ENCODE measurements at places on chromosomes 1 and 21. TPM values are rescaled to one million over a fixed set of nuclear protein-coding genes. Genes with fewer than 3 reads are reported as not detected.

- H3K4me1 ChIP-seq, result no peaks in the 10 kb centered on the region
- no peak overlapping the region for H3K4me3 ChIP-seq
- DNase-seq, result no peak
- no peaks in the 10 kb centered on the region for H3K36me3 ChIP-seq
- H3K27me3 ChIP-seq, result no peaks in the 10 kb centered on the region
Observed at GRCh38 chr1:199083680-199084079, 444.8 kb downstream of the PTPRC start.

DNA sequence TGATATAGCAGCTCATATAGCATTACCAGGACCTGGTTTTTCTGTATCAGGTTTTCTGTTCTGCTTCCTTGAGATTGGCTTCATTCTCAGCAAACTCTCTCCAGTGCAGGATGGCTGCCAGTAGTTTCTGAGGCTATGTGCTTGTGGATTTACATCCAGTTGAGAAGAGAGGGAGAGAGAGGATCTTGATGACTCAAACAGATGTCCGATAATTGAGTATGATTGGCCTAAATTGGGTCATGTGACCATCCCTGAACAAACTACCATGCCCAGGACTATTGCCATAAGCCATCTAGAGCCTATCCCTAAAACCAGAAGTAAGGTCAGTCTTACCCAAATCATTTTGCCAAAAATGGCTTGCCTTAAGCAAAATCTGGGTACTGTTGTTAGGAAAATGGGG is 18.1 kb upstream of the PSMA5 start:
- H3K36me3 ChIP-seq, result no peaks in the 10 kb centered on the region
- H3K27ac ChIP-seq, result no peak overlapping the region
- no peak overlapping the region for H3K4me3 ChIP-seq
- H3K27me3 ChIP-seq, result peaks cover 3% of the 10 kb centered on the region

- no peak overlapping the region for H3K4me3 ChIP-seq
- no peak overlapping the region for H3K27ac ChIP-seq
- no peaks in the 10 kb centered on the region for H3K4me1 ChIP-seq
- H3K27me3 ChIP-seq, result no peaks in the 10 kb centered on the region
- no peak for DNase-seq
- no peaks in the 10 kb centered on the region for H3K36me3 ChIP-seq
Observed at GRCh38 chr1:173364827-173365226, 112.3 kb upstream of the PRDX6 start.

- H3K36me3 ChIP-seq, result no peaks in the 10 kb centered on the region
- no peak overlapping the region for H3K4me3 ChIP-seq
- no peaks in the 10 kb centered on the region for H3K4me1 ChIP-seq
- no peak overlapping the region for H3K27ac ChIP-seq
Observed at GRCh38 chr1:88472298-88472697, 211.8 kb upstream of the PKN2 start.

- H3K27me3 ChIP-seq, result no peaks in the 10 kb centered on the region
- no peaks in the 10 kb centered on the region for H3K4me1 ChIP-seq
- DNase-seq, result no peak
- H3K4me3 ChIP-seq, result no peak overlapping the region
- no peak overlapping the region for H3K27ac ChIP-seq
Observed at GRCh38 chr1:110541906-110542395, 23.0 kb upstream of the KCNA10 start.

DNA sequence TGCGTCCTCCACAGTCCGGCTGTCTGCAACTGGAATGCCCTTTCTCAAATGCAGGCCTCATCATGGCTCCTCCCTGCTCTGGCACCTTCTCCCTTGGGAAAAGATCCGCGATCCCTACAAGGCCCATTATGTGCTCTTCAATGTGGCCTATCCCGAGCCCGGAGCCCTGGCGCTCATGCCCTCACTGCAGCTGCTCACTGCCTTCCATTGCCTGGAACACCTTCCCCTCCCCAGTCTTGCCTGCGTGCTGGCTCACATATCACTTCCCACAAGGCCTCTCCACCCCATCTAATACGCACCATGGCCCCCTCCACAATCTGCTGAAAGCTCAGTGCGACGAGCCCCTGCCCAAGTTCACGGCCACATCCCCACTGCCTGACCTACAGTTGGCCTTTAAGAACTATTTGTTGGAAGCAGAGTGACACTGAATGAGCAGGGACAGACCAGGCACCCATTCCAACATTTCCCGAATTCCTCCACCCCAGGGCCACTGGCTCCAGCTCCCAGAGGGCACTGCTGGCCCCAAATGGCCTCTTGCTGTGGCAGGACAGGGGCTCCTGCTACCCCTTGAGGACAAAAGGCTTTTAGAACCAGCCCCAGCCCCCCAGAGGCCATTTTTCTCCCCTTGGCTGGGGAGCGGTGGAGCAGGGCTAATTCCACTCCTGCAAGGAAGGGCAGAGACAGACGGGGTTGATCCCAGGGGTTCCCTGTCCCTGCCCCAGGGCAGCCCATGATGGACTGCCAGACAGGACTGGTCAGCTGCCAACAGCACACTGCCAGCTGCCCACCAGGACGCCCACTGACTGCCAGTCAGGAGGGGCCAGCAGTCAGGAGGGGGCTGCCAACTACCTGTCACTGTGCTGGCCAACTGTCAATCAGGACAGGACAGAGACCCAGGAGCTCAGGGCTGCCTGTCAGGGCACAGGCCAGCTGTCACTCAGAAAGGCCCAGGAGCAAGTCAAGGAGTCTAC is 64.8 kb downstream of the DHRS3 start:
- H3K27ac ChIP-seq, result peak overlapping the region; percentile 63
- peak; percentile 58 for DNase-seq
- H3K27me3 ChIP-seq, result no peaks in the 10 kb centered on the region
- peaks cover 53% of the 10 kb centered on the region for H3K4me1 ChIP-seq
- H3K4me3 ChIP-seq, result no peak overlapping the region

Gene TNNT2
- total RNA-seq, result 6.4 TPM

GRCh38 chr1:168572633-168573032 is 3.8 kb upstream of the XCL1 start:
- no peak overlapping the region for H3K27ac ChIP-seq
- no peak overlapping the region for H3K4me3 ChIP-seq
- DNase-seq, result no peak
- H3K36me3 ChIP-seq, result no peaks in the 10 kb centered on the region
- no peaks in the 10 kb centered on the region for H3K27me3 ChIP-seq

Gene MROH9
- total RNA-seq, result not detected

DNA sequence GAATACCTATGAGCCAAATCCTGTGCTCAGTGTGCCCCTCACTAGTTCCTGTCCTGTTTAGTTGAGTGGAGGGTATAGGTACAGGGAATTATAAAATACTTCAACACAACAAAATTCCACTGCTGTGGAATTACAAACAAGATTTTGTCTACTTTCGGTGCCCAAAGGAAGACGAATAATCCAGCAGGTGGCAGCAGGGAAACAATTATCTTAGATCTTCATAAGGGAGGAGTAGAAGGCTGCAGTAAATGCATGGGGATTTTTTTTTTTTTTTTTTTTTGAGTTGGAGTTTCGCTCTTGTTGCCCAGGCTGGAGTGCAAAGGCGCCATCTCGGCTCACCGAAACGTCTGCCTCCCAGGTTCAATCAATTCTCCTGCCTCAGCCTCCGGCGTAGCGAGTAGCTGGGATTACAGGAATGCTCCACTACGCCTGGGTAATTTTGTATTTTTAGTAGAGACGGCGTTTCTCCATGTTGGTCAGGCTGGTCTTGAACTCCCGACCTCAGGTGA is 2.0 kb upstream of the PIP5K1A start:
- H3K27me3 ChIP-seq, result no peaks in the 10 kb centered on the region
- peaks cover 19% of the 10 kb centered on the region for H3K4me1 ChIP-seq
- DNase-seq, result no peak
- H3K27ac ChIP-seq, result peak overlapping the region; percentile 70

Gene TSSK3
- total RNA-seq, result 2.5 TPM

GRCh38 chr1:47942240-47942629 is 55.0 kb downstream of the TRABD2B start:
- H3K27ac ChIP-seq, result no peak overlapping the region
- no peaks in the 10 kb centered on the region for H3K27me3 ChIP-seq
- H3K36me3 ChIP-seq, result no peaks in the 10 kb centered on the region
- H3K4me1 ChIP-seq, result peaks cover 6% of the 10 kb centered on the region
- H3K4me3 ChIP-seq, result no peak overlapping the region
- no peak for DNase-seq

Gene STUM
- 0.49 TPM for total RNA-seq

GRCh38 chr1:1534401-1535154 is 5.8 kb downstream of the TMEM240 start:
- H3K36me3 ChIP-seq, result no peaks in the 10 kb centered on the region
- H3K4me3 ChIP-seq, result no peak overlapping the region
- no peak for DNase-seq

DNA sequence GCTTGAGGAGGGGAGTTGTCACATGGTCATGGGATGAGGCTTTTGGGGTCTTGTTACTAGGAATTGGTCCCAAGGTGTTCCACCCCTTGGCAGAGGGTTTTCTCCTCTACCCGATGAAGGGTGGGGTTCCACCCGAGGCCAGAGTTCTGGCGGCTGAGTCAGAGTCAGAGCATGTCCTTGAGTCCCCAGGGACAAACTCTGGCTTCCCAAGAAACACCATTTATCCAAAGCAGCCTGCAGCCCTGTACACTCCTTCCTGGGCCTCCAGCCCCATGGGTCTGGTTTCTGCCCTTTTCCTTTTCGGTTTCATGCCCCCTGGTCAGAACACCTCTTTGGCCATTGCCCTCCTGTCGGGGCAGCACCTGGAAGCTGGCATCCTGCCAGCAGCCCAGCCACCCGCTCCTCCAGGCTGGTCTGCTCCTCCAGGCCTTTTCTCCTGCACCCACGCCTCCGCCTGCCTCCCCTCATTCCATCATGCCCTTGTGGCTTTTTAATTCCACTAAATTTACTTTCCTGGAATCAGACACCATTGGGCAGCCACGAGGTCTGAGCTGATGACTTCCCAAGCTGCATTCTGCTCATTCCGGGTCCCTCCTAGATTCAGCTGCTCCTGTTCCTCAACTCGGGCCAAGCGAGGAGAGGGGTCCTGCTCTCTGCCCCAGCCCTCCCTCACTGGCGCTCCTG is 301.7 kb upstream of the VAMP3 start:
- H3K4me3 ChIP-seq, result no peak overlapping the region
- peaks cover 25% of the 10 kb centered on the region for H3K4me1 ChIP-seq
- DNase-seq, result no peak
- no peak overlapping the region for H3K27ac ChIP-seq

DNA sequence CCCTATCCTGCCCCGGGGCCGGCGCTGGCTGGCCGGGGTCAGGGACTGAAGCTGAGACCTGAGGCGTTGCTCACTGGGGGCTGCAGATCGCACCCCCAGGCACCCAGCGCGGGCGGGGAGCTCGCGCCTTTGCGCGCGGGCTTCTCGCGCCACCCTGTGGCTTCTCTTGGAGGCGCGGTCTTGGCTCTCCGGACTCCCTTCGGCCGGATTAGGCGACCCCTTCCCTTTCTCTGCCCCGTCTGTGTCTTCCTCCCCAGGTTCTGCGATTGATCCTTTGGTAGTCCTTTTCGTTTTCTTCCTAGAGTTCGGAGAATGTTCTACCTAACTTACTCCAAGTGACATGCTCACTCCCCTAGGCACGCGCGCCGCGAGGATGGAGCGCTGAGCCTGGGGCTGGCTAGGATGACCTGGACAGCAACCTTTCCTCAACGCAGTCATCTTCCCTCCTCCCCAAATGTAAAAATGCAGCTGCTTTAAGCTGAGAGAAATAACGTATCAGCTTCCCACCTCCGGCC is 495 bp upstream of the NTRK1 start:
- peaks cover 74% of the 10 kb centered on the region for H3K27me3 ChIP-seq
- peak overlapping the region; percentile 30 for H3K4me3 ChIP-seq
- peaks cover 26% of the 10 kb centered on the region for H3K4me1 ChIP-seq
- DNase-seq, result no peak
- no peaks in the 10 kb centered on the region for H3K36me3 ChIP-seq

Gene TSACC
- total RNA-seq, result not detected

DNA sequence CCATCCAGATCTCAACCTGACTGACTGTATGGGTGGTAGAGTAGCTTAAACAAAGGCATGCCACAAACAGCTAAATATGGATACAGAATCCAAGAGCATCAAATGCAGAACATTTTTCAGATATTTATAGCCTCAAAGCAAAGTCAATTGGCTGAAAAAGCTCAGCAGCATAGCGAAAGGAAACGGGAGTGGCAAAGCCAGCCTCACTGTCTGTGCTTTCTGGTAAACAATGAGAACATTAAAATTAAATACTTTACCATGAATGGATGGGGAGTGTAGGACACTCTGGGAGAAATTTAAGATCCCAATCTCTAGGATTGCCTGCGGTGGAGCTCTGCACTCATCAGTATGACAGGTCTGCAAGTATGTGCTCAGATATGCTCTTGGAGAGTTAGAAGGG is 4.4 kb downstream of the RASAL2 start:
- H3K4me3 ChIP-seq, result peak overlapping the region; percentile 12
- peaks cover 21% of the 10 kb centered on the region for H3K4me1 ChIP-seq
- H3K27me3 ChIP-seq, result no peaks in the 10 kb centered on the region
- no peaks in the 10 kb centered on the region for H3K36me3 ChIP-seq
- no peak overlapping the region for H3K27ac ChIP-seq
- no peak for DNase-seq

DNA sequence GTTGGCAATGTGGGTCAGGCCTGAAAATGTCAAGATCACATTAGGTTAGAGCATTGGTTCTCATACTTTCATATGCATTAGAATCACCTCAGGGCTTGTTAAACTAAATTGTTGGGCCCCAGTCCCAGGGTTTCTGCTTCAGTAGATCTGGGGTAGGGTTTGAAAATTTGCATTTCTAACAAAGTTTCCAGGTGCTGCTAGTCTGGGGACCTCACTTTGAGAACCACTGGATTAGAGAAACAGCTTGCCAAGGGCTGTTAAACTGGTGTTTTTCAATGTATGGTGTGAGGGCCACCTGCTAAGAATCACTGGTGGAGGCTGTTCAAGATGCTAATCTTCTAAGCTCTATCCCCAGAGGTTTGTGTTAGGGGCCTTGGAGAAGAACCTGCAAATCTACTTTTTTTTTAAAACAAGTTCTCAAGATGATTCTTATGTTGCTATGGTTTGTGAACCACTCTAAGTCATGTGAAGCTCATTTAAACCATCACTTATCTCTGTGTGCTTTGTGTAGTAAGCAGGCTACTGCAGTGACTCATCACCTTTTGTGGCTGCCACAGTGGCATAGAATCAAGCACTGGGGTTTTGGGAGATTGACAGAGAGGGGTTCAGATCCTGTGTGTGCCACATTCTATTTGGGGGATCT is 152.2 kb downstream of the S1PR1 start:
- H3K27me3 ChIP-seq, result no peaks in the 10 kb centered on the region
- no peaks in the 10 kb centered on the region for H3K36me3 ChIP-seq
- H3K27ac ChIP-seq, result no peak overlapping the region
- no peak overlapping the region for H3K4me3 ChIP-seq
- no peak for DNase-seq
- H3K4me1 ChIP-seq, result no peaks in the 10 kb centered on the region

GRCh38 chr1:18955441-18956192 is 859 bp downstream of the IFFO2 start:
- DNase-seq, result peak; percentile 81
- peaks cover 50% of the 10 kb centered on the region for H3K4me1 ChIP-seq
- H3K36me3 ChIP-seq, result no peaks in the 10 kb centered on the region
- peak overlapping the region; percentile 69 for H3K27ac ChIP-seq
- no peaks in the 10 kb centered on the region for H3K27me3 ChIP-seq
- H3K4me3 ChIP-seq, result peak overlapping the region; percentile 79
